ENCODE measurements at places on chromosomes 12 and 14. TPM values are rescaled to one million over a fixed set of nuclear protein-coding genes. Genes with fewer than 3 reads are reported as not detected.

- no peak for DNase-seq
Observed at GRCh38 chr14:57493467-57494181, at the start of gene CCDC198. CCDC198 (minus strand) TSS chr14:57493857; CDS start chr14:57493715, 142 bp downstream.

GRCh38 chr14:68576031-68576430, 216.8 kb downstream of the ZFP36L1 start:
- DNase-seq = no peak

CLEC2A gene
- not detected for total RNA-seq

DNA sequence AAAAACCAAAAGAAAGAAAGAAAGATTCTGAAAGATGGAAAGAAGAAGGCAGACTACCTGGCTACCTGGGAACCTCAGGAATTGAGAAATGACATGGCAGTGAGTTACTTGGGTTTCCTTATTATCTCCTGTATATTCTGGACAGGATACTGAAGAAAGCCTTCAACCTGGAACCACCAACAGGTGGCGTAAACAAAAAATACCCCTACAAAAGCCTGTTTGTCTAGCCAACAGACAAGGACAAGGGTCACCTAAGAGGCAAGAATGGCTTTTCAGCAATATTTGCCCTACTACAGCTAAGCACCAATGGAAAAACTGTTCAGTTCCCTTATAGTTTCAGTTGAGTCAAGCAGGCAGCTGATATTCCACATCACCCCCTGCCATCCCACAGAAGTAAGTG, 274.9 kb downstream of the GPHN start:
- no peak for DNase-seq

NTS gene
- total RNA-seq = not detected

TAOK3 gene
- total RNA-seq = 52.3 TPM

- DNase-seq = no peak
Observed at GRCh38 chr14:44564908-44565307, 57.8 kb upstream of the FSCB start.

DNA sequence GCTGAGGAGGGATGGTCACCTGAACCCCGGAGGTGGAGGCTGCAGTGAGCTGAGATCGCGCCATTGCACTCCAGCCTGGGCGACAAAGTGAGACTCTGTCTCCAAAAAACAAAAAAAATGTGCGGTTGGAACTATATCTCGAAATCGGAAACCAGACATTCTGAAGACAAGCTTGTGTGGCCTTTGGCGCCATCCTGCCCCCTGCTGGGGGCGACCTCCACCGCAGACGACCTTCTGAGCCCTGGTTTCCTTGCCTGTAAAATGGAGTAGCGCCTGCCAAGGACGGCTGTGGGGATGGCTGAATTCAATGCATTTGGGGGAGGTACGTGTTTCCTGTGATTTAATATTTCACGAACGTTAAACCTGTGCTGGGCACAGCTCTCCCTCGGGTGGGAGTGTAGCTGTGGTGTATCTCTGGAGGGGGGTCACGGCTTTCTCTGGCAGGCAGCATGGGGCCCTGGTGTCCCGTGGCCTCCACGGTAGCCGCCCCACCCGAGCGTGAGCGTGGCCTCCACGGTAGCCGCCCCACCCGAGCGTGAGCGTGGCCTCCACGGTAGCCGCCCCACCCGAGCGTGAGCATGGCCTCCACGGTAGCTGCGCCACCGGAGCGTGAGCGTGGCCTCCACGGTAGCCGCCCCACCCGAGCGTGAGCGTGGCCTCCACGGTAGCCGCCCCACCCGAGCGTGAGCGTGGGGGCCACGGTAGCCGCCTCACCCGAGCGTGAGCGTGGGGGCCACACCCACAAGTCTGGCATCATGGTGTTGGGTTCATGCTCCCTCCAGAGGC, 55.3 kb downstream of the LRCOL1 start:
- DNase-seq = no peak

- DNase-seq = no peak
Observed at GRCh38 chr12:57552306-57552651, 2.4 kb downstream of the KIF5A start.

- no peak for DNase-seq
Observed at GRCh38 chr14:62988967-62989366, 56.3 kb downstream of the KCNH5 start.

INSM2 gene
- total RNA-seq = not detected

GRCh38 chr14:96511146-96511545, 9.0 kb downstream of the PAPOLA start:
- no peak for DNase-seq

PROX2 gene
- total RNA-seq = not detected

GRCh38 chr12:50234347-50234746, 49.0 kb downstream of the LIMA1 start:
- no peak for DNase-seq

DNA sequence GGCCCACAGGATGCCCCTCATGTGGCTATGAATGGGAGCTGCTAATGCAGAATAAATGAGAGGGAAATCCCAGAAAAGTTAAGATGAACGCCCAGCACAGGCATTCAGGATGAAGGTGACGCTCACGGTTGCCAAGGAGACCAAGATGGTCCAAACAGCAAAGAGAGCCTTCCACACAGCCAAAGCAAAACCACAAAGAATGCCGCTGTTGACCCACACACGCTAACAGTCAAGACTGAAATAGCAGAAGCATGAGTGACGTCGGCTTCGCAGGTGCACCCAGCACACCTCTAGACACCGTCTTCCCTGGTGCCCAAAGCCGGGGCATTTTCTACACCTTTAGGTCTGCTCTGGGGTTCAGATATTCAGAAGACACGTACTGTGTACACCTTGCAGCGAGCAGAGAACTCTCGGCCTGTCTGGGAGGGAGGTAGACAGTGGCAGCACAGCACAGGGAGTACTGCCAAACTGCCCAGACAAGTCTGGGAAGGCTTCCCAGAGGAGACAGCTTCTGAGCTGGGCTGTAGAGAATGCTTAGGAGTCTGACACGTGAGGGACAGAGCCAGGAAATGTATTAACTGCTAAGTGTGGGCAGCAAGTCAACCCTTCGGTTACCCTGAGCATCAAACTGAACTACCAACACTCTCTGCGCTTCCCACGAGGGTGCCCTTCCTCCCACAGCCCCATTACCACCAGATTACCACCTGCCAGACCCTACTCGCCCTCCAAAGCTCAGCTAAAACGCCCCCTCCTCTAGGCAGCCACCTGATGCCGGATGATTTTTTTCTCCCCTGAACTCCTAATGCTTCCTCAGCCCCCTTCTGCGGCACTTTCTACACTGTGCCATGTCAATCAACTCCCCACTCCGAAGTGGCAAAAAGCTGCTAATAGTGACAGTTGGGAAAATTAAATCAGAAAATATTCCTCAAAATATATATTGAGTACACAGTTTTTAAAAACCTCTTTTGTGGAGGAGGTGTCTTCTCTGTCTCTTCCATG, 50.1 kb downstream of the CCDC88C start:
- no peak for DNase-seq

- DNase-seq = no peak
Observed at GRCh38 chr12:45626965-45627364, 102.5 kb upstream of the ARID2 start.

DNA sequence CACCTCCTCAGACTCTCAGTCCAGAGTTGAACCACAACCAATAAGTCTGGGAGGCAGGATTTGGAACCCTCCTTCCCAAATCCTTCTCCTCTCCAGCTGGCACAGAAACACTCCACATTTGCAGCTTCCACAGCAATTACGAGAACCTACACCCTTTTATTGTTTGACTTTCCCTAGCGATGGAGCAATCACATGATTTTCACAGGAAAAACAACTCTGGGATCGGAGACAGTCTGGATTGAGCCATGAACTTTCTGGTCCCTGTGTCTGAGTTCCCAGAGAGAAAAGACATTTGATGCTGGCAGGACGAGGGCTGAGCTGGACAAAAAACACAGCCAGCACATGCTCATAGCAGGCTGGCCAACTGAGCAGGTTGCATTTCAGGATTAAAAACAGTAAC, 49.0 kb upstream of the STON2 start:
- DNase-seq = no peak

GRCh38 chr12:27573972-27574371, 50.0 kb downstream of the PPFIBP1 start:
- DNase-seq = no peak

GRIP1 gene
- total RNA-seq = not detected

GRCh38 chr12:130713581-130713991, 2.5 kb downstream of the RIMBP2 start:
- no peak for DNase-seq

P2RX7 gene
- 3.2 TPM for total RNA-seq

DNA sequence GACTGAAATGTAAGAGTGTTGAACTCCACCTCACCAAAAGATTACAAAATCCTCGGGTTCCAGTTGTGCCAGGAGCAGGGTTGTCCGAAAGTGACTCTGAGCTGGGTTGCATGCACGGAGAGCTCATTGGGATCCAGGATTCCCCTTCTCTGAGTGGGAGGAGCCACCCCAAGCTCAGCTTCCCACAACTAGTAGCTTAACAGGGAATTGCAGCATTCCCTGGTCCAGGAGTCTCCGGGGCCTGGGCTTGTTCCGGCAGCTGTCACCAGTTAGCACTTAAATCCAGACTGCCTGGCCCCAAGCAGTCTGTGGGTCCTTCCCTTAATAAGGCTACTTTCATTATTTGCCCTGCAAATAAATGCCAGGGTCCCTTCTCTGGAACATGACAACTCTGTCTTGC, 50.1 kb downstream of the CD9 start:
- no peak for DNase-seq

GALC gene
- 24.0 TPM for total RNA-seq

DNA sequence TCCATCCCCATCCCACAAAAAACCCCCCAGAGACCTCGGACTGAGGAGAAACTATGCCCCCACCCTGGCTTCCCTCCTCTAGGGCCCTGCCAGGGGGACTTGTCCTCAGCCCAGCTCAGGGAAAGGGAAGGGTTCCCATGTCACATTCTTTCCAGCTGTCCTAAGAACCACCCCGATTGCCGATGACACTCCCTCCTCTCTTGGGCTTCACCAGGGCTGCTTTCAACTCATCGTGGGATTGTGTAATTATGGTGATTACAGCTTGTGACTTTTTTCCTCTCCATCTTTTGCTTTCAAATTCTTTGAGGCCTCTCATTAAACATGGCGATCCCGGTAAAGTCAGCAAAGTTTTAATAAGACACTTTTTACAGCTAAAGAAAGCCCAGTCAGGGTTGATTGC, 344.0 kb downstream of the DPF3 start:
- DNase-seq = no peak

DNA sequence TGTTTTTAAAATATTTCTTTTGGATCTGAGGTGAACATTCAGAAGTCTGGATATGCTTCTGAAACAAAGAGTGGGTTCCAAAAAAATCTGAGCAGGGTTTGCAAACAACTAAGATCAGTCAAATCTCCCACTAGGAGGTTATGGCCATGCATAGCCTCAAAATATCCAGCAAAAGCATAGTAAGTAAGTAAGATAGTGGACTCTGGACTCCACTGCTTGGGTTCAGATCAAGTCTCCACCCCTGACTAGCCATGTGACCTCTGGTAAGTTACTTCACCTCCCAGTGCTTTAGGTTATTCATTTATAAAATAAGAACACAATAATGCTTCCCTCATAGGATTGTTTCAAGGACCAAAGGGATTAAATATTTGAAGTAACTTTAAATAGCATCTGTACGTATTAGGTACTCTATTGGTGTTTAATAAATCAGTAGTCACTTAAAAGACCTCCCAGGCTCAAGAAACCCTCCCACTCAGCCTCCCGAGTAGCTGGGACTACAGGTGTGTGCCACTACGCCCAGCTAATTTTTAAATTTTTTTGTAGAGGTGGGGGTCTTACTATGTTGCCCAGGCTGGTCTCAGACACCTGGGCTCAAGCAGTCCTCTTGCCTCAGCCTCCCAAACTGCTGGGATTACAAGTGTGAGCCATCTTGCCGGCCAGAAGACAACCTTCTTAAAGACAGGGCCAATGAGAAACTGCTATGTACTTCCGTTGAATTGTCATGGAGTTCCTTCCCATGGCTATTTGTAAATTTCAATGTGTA, 95.7 kb upstream of the SOX5 start:
- no peak for DNase-seq

DNA sequence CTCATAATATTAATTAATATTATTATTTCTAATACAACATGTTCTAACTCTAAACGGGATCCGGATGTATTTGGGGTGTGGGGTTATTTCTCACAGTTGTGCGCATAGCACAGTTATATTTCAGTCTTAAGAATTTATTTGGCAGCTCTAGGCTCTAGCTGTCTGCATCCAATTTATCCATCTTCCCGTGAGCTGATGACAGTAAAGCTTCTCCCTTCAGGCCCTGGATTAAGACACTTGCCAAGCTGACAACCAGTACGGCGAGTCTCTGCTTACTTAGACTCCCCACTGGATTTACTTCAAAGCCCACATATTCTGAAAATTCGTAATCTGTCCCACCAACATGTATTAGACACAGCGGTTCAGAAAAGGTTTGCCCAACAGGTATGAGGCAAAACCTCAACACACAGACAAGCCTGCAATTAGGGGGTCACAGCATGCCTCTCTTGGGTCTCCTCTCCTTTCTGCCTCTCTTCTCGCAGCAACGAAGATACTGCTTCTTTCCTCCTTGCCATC, 232.9 kb upstream of the TMTC1 start:
- no peak for DNase-seq

- no peak for DNase-seq
Observed at GRCh38 chr14:96139879-96140278, 64.8 kb upstream of the BDKRB2 start.

- DNase-seq = no peak
Observed at GRCh38 chr14:54768501-54769129, 134.0 kb downstream of the GCH1 start.

DNA sequence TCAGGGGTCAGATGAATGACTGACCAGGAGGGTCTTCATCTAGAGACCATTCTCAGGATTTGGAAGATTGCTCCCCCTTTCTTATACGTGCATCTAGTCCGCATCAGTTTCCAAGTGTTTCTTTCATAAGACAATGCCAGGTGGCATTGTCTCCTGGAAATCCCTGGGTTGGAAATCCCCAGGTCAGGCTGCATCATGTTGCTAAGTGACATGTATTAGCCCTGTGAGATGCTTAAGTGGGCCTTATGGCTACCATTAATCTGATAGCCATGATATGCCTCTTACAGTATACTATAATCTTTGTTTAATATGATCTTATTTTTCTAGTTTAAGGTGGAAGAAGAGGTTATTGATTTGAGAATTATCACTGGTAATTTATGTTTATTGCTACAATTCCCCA, 92.8 kb downstream of the DIO3 start:
- DNase-seq = no peak

GRCh38 chr12:26978801-26979200, 35.4 kb downstream of the TM7SF3 start:
- DNase-seq = no peak

DNA sequence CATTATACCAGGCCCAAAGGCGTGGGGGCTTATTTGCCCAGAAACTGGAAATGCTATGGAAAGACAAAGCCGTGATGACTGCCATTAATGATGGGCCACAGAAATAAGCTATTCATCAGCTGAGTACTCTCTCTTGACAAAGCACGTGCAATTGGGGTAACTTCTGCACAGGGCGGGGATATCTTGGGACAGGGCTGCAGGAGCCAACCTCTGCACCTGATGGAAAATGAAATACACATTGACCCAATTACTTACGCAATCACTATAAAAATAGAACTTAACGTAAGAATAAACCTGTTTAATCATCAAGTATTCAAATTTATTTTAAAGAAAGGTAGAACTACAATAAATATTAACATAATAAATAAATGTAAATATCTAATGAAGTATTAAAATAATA, 180.1 kb upstream of the NTF3 start:
- no peak for DNase-seq

- no peak for DNase-seq
Observed at GRCh38 chr12:62481843-62482540, 15.4 kb downstream of the MON2 start.

WIF1 gene
- not detected for total RNA-seq

TUNAR gene
- not detected for total RNA-seq

ELK3 gene
- 19.9 TPM for total RNA-seq

ALX1 gene
- total RNA-seq = not detected

GRCh38 chr12:77630344-77630743, 200.3 kb upstream of the NAV3 start:
- no peak for DNase-seq
